CD4-positive, alpha-beta T cell treated with Interferon gamma for 1 hour (primary cell): ENCODE measurements at places on chromosomes 12 and 14.

- DNase-seq: no peak
These were observed 48.0 kb downstream of the PTHLH start for GRCh38 chr12:27924350-27925135.

- DNase-seq: peak; percentile 22
These were observed at the start of gene BMAL2 for GRCh38 chr12:27332714-27333402. Gene BMAL2 (plus strand): TSS chr12:27332836. CDS start chr12:27333073, 237 bp downstream.

DNA sequence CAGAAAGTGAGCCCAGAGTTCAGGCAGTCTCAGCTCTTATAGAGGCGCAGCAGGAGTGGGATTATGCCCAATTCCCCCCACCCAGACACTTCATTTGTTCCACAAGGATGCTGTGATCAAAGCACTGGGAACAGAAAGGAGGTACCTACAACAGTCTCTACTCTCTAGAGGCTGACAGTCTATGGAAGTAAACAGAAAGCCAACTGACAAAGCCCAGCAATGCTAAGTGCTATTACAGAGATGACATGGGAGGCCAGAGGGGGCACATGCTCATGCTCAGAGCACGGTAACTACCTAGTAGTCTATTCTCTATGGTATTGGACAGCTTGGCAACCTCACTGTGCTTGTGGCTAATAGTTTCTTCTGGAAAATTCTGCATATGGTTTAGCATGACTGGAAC lies 85.9 kb downstream of the STXBP6 start:
- no peak for DNase-seq

DNA sequence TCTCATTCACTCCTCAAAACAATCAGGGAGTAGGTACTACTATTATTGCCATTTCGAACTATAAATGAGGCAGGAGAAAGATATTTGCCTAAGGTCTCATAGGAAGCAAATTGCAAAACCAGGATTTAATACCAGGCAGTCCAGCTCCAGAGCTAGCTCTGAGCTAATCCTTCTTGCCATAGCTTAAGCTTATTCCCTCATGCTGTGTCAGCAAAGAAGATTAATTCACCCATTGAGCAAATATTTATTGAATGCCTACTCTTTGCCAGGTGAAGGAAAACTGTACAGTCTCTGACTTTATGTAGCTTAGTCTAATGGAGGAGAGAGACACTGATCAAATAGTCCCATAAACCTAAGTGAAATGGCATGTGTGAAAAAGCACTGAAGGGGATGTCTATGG lies 19.5 kb downstream of the KCNA5 start:
- no peak for DNase-seq

DNA sequence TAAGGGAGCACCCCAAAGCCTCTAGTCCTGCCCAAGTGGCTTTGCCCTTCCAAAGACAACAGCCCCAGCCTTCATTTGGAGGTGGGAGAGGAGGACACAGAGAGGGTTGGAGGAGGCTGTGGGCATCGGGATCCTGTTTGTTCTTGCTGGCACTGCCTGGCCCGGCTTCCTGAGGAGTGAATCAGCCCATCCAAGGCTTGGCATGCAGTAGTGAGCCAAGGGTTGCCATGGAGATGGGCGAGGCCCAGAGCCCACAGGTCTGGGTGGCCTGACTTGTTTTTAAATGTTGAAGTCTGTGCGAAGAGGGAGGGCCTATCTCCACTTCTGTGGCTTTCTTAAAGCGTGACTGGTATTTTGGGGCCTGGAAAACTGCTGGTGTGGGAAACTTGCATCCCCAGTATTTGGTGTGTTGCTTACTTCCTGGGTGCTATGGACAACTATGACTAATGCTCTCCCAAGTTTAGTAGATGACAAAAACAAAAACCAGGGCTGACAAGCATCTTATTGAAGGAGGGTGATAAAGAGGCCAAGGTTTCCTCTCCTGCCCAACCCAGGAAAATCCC lies 15.8 kb downstream of the CD9 start:
- DNase-seq: no peak

GRCh38 chr12:46065412-46066166 lies 75.2 kb upstream of the SCAF11 start:
- no peak for DNase-seq

- DNase-seq: no peak
These were observed 7.6 kb downstream of the RNASE11 start for GRCh38 chr14:20580242-20580641.

GRCh38 chr14:73254247-73255004 lies 17.1 kb downstream of the PAPLN start:
- no peak for DNase-seq

GRCh38 chr12:118187751-118188435 lies 52.0 kb downstream of the PEBP1 start:
- DNase-seq: no peak

- DNase-seq: no peak
These were observed 6.9 kb upstream of the KLRF1 start for GRCh38 chr12:9820281-9820930.

DNA sequence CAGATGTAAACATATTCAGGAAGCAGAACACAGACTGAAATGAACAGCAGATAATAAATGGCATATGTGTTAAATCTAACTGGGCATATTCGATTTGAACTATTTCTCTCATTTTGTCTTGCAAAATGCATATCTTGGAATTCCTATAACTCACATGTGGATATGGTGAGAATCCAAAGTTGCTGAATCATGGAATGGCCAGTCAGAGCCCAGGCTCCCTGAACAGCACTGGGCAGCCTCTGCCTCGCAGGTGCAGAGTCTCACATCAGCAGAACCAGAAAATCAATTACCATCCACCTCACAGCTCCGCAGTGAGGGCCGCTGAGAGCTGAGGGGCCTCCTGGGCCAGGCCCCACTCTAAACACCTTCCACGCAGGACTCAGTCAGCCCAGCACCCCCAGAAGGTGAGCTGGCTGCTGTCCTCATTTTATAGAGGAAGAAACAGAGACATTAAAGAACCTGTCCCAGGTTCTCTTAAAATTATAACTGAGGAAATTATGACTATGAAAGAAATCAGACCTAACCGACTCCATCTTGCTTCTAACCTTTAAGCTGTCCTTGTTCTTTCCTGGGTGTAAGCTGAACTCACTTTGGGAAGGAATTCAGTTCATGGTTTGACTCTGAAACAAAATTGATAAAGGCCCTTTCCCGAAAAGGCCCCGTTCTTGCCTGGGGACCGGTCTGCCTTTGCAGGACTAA lies 269.1 kb upstream of the SFSWAP start:
- DNase-seq: no peak

GRCh38 chr14:99838639-99839134 lies 45.5 kb downstream of the EML1 start:
- no peak for DNase-seq

DNA sequence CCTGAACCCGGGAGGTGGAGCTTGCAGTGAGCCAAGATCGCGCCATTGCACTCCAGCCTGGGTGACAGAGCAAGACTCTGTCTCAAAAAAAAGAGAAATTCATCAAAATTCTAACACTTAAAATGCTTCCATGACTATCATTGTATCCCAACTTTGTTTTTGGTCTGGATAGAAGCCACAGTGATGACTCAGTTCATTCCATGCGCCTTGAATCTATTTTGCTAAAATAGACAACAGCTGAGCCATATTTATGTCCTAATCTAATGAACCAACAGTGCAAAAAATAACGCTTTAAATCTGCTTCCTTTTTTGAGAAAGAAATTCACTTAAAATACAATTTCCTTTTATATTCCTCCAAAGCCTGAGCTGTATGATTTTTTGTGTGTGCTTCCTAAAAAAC lies 23.2 kb upstream of the BICD1 start:
- no peak for DNase-seq

GRCh38 chr14:39318574-39318973 lies 84.9 kb downstream of the MIA2 start:
- no peak for DNase-seq

DNA sequence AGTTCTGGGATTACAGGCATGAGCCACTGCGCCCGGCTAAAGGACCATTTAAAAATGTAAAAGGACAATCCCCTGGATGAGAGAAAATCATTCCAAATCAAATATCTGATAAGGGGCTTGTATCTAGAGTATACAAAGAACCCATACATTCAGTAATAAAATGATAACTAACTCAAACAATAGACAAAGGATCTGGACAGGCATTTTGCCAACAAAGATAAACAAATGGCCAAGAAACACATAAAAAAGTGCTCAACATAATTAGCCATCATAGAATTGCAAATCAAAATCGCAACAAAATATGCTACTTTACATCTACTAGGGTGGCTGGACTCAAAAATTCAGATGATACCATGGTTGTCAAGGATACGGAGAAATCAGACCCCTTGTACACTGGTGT lies 8.5 kb upstream of the BICD1 start:
- DNase-seq: no peak
